ENCODE measurements at places on chromosomes 6 and 20.

DNA sequence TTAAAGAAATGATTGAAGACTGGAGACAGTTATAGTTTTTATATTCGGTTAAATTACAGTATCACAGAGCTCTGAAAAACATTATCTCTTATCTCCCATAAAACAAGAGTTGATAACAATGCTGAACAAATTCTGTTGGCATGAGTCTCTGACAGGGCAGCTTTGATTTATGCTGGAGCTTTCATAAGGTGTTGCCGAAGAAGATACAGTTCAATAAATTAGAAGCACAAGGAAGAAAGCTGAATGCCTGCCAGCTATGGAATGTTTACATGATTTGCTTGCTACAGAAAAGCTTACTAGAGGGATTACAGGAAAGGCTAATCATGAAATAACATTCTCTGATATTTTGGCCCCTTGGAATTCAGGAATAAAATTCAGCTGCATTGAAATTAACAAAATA, 431.9 kb upstream of the GJE1 start:
- no peak for DNase-seq

DNA sequence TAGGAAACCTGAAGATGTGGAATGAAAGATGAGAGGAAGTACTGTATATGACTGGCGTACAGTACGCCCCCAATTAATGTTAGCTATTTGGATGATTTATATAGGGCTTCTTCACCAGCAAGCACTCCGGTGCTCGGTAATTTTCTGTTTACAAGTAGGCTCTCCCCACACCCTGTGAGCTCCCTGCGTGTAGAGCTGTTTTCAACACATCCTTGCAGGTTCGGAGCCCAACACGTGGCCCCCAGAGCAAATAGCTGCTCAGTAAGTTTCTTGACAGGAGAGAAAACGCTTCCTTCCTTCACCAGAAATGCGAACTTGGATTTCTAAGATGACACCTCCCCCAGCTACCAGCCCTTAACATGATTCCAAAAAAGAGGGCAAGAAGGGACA, 1.2 kb upstream of the RAB22A start:
- DNase-seq = no peak

GRCh38 chr6:34969662-34970265, 80.7 kb downstream of the ANKS1A start:
- no peak for DNase-seq

DNA sequence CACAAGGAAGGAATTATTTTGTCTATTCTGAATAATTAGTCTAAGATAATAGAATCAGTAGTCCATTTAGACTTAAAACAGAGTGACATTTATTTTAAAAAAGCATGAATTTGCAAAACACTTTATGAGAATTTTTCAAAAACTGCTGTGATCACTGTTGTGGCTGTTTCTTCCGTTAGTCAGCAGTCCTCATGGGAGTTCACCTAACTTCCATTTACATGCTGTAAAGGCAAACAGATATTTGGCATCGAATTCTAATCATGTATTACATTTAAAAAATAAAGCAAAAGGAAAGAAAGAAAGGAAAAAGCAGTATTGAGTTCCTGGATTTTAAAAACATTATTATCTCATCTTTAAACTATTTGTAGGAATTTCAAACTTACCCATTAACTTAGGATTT, 111.8 kb downstream of the MTHFD1L start:
- DNase-seq = no peak

GRCh38 chr20:890666-891057, 25.5 kb downstream of the ANGPT4 start:
- DNase-seq = no peak

DNA sequence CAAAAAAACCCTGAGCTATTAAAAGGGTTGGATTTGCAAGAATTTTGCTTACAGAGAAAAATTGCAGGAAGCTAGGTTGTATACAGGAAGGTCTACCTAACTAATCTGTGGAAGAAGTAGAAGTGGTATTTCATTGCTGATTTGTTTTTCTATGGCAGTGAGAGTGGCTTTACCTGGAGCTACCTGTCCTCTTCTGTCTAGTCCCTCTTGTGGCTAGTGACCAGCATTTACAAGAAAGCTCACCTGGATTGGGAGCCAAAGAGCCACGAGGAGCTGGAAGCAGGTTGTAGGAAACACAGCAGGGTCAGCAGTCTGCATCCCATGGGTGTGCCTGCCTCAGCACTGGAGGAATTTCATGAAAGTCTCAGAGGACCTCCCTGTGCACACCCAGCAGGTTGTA, 120.3 kb upstream of the RALGAPA2 start:
- DNase-seq = no peak

- no peak for DNase-seq
Observed at GRCh38 chr6:51468704-51469103, 618.7 kb downstream of the PKHD1 start.

GRCh38 chr6:112287577-112288225, 33.3 kb upstream of the LAMA4 start:
- no peak for DNase-seq

GRCh38 chr20:62146019-62146755, 2.6 kb downstream of the SS18L1 start:
- no peak for DNase-seq

DNA sequence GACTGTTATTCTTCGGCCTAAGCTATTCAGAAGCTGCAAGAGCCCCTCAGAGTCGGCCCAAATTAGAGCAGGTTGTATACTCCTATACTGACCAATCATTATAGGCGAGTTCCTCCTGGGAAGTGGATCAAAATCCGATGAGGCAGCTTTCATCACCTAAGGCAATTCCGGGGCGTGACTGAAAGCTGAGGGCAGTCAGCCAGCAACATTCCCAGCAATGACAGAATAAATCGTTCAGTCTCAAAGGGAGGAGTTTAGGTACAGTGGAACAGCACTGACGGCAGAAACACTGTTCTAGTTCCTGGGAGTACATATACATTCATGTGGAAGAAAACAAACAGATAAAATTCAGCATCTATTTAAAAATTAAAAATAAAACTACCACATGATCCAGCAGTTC, 10.8 kb downstream of the HLA-DQB2 start:
- no peak for DNase-seq

- no peak for DNase-seq
Observed at GRCh38 chr6:137427656-137428290, 66.4 kb downstream of the OLIG3 start.

GRCh38 chr6:12504325-12504966, 212.1 kb upstream of the PHACTR1 start:
- DNase-seq = no peak

- DNase-seq = no peak
Observed at GRCh38 chr6:146781836-146782235, 183.1 kb downstream of the ADGB start.

DNA sequence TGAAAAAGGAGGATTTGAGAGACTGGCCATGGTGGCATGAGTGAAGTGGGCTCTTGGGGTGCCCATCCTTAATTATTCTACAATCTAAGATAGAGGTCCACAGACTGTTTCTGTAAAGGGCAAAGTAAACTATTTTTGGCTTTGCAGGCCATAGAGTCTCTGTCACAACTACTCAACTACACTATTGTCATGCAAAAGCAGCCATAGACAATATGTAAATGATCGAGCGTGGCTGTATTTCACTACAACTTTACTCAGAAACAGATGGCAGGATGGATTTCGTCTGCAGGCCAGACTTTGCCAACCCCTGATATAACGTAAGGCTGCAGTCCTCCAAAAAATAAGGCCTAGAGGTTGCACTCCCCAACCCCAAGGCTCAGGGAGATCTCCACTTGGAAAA, 58.2 kb upstream of the NAA20 start:
- no peak for DNase-seq

- no peak for DNase-seq
Observed at GRCh38 chr6:126134491-126134890, 148.2 kb downstream of the TRMT11 start.

DNA sequence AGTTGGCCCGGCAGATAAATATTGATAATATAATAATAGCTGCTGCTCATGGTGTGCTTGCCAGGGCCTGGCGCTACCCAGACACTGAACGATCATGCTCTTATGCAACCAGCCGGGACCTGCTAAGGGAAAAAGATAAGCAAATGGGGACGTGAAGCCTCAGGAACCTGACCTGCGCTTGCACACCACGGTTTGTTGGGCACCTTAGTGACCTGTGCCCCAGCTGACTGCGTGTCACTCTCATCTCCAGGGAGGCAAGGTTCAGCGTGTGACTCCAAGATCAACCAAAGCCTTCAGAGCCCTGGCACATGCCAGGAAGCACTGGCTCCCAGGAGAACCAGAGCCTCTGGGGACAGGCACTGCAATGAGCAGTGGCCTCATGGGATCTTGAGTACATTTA, 111.1 kb downstream of the AGPAT4 start:
- no peak for DNase-seq

Data from smooth muscle cell of the brain vasculature (primary cell).